ENCODE measurements at places on chromosomes 6 and 20.

- DNase-seq: no peak
Measured at GRCh38 chr20:6562111-6562510, 205.4 kb upstream of the BMP2 start.

GRCh38 chr6:358432-358831 is 33.1 kb upstream of the IRF4 start:
- DNase-seq: no peak

DNA sequence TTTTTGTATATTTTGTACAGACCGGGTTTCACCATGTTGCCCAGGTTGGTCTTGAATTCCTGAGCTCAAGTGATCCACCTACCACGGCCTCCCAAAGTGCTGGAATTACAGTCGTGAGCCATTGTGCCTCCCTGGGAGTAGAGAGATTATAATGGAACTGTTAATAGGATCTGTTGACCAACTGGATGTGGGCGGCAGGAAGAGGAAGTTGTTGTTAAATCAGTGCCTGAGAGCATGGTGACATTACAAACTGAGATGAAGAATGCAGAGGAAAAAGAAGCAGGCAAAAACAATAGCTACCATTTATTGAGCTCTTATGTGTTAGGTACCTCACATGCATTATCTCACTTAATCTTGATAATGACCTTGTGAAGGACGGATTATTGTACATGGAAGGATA is 9.2 kb upstream of the L3MBTL3 start:
- peak; percentile 76 for DNase-seq

- DNase-seq: no peak
Measured at GRCh38 chr20:17407550-17407949, 123.6 kb downstream of the BFSP1 start.

GRCh38 chr6:136774228-136775041 is 17.8 kb downstream of the MAP3K5 start:
- peak; percentile 68 for DNase-seq

DNA sequence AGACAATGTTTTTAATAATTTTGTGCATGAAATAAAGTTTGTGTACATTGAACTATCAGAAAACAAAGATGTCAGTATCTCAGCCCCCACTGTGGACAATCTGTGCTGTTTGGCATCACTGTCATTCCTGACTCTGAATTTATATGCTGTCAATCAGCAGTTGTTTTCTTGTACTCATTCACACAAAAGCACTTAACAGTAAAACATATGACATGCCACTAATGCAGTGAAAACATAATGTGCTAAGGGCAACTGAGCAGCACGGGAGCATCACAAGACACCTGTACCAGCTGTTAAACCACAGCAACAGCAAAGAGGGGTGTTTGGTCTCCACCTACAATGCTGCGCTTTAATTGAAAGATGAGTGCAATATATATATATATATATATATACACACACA is 647.8 kb upstream of the SLC35B3 start:
- DNase-seq: no peak

GRCh38 chr6:143090314-143091044 is 29.8 kb downstream of the AIG1 start:
- DNase-seq: no peak

- no peak for DNase-seq
Measured at GRCh38 chr6:127938701-127939100, 37.8 kb upstream of the THEMIS start.

- no peak for DNase-seq
Measured at GRCh38 chr20:33053291-33054106, at the start of gene BPIFB3. BPIFB3 (plus strand) TSS chr20:33053903; CDS start chr20:33055436, 1,533 bp downstream.
